ENCODE measurements at places on chromosomes 3 and 15.

GRCh38 chr3:196962930-196963630, 5.6 kb downstream of the PIGZ start:
- DNase-seq = no peak

DNA sequence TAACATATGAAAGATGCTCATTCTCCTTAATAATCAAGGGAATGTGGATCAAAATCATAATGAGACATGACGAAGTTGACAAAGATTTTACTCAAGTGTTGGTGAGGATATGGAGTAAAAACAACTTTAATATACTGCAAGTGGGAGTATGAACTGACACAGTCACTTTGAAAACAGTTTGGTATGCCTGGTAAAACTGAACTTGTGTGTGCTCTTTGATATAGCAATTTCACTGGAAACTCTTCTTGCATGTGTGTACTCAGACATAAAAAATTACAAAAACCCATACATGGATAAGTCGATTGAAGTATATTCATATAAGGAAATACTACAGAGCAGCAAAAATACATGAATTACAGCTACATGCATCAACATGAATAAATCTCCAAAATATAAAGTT, 182.5 kb downstream of the NFKBIZ start:
- DNase-seq = no peak

GRCh38 chr15:80123034-80123433, 29.8 kb upstream of the FAH start:
- DNase-seq = no peak

- peak; percentile 14 for DNase-seq
Measured at GRCh38 chr15:69748576-69749185, 296.1 kb downstream of the RPLP1 start.

DNA sequence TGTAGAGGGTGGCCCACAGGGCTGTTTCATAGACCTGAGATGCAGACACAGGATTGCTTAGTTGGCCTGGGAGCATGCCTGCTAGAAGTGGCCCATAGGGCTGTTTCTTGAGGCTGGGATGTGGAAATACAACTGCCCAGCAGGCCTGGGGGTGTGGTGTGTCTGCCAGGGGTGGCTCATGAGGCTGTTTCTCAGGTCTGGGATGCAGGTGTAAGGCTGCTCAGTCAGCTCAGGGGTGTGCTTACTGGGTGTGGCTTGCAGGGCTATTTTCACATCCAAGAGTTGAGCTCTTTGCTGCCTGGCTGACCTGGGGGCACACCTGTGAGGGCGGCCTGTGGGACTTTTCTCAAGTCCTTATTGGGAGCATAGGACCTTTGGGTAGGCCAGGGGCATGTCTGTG, 131.3 kb downstream of the DOCK3 start:
- no peak for DNase-seq
